ENCODE measurements at places on chromosomes 7 and 10. TPM values are rescaled to one million over a fixed set of nuclear protein-coding genes. Genes with fewer than 3 reads are reported as not detected.

GRCh38 chr7:11911900-11912299 is 79.9 kb upstream of the THSD7A start:
- DNase-seq, result no peak

DNA sequence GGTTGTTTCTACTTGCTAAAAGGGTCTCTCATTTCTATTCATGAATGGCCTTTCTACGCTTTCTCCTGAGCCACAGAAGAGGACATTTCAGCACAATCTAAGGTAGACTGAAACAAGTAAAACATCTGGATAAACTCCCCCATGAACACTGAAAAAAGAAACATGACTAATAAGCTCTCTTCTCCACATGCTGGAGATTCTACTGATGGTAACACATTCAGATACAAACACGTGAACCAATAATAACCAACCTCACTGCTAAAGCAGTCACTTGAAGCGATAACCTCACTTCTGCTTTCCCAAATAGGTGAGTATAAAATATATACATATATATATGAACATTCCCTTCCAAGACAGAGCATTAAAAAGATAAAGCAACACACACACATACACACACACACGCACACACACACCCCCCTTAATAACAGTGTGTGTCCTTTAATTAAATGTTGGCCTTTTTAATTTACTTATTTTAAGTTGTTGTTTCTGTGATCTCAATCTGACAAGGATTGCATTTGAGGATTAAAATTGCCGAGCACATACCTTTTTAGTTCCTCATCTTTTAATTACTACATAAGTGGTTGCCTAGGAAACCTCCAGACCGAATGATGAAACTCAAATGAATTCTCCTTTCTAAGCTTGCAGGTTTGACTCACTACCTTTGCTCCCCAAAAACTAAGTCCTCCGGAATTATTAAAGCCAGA is 292.4 kb upstream of the KLF14 start:
- no peak for DNase-seq

DNA sequence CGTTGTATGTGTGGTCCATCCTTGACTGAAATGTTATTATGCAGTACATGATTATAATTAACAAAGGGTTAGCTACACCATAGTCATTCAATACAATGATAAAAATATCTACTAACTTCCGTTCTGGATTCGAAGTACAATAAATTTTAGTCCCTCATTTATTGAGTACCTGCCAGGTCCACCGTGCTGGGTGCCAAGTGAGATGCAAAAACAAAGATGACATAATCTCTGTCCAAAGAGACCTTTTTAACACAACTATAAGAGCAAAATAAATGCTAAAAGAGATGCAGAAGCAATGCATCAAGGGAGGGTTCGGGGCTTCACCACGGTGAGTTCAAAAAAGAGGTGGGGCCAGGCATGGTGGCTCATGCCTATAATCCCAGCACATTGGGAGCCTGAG is 33.1 kb downstream of the LAMB1 start:
- no peak for DNase-seq

GRM3 gene
- total RNA-seq, result not detected

BMPER gene
- total RNA-seq, result 1.5 TPM

TSPAN12 gene
- total RNA-seq, result 32.1 TPM

TBXAS1 gene
- total RNA-seq, result 10.3 TPM

OPALIN gene
- total RNA-seq, result not detected
